Chondrocyte (in vitro differentiated cells): ENCODE measurements at places on chromosomes 16 and 17. TPM values are rescaled to one million over a fixed set of nuclear protein-coding genes. Genes with fewer than 3 reads are reported as not detected.

- DNase-seq: no peak
- peaks cover 5% of the 10 kb centered on the region for H3K36me3 ChIP-seq
- no peak overlapping the region for H3K4me3 ChIP-seq
- no peak overlapping the region for H3K27ac ChIP-seq
- H3K27me3 ChIP-seq: peaks cover 88% of the 10 kb centered on the region
Measured at GRCh38 chr17:48618256-48618896, 3.3 kb upstream of the HOXB8 start.

DNA sequence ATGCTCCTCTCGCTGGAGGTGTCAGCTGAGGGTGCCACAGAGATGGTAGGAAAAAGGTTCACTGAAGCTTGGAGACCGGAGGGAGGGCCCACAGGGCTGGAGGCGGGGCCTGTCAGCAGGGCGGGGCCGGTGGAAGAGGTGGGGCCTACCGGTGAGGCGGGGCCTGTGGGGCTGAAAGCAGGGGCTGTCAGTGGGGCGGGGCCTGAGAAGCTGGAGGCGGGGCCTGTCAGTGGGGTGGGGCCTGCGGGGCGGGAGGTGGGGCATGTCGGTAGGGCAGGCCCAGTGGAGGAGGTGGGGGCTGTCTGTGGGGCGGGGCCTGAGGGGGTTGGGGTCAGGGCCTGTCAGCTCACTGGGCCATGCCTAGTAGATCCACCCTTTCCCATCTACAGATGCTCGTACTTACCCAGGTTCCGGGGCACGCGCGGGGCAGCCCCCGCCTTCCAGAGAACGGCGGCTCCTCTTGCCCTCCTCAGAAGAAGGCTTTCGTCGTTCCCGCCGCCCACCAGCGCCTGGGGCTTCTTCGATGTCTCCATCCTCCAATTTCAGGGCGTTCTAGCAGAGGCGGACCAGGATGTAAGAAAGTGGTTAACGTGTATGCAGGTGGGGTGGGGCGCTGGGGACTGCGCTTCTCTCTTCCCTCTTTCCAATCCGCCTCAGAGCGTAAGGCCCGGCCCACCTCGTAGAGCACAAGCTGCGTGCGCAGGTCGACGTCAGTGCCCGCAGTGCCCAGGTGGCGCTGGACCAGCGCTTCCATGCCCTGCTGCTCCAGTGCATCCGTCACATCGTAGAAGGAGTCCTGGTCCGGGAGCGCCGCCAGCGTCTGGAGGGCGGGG lies 9.8 kb downstream of the TMEM208 start:
- H3K4me3 ChIP-seq: no peak overlapping the region
- H3K27me3 ChIP-seq: no peaks in the 10 kb centered on the region
- H3K27ac ChIP-seq: no peak overlapping the region
- H3K4me1 ChIP-seq: peaks cover 21% of the 10 kb centered on the region
- peaks cover 21% of the 10 kb centered on the region for H3K36me3 ChIP-seq

GRCh38 chr16:54928411-54929089 lies 2.1 kb upstream of the IRX5 start:
- H3K4me1 ChIP-seq: peaks cover 43% of the 10 kb centered on the region
- H3K27ac ChIP-seq: peak overlapping the region; percentile 98
- H3K4me3 ChIP-seq: peak overlapping the region; percentile 89
- peaks cover 12% of the 10 kb centered on the region for H3K27me3 ChIP-seq
- H3K36me3 ChIP-seq: peaks cover 2% of the 10 kb centered on the region

DNA sequence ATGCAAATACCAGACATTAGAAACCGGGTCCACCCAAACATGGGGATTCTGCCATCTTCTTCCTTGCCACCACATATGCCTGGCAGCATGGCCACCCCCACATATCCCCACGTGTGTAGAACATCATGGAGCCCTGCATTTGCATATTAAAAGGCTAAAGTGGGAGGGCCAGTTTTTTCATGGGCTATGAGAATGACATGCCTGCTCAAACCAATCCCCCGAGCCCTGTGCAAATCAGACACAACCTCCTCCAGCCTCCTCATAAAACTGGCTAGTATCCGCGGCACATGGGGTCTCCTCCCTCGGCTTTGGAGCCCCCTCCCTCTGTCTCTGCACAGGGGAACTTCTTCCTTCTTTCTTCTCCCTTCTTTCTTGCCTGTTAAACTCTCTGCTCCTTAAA lies 174.9 kb upstream of the WSCD1 start:
- H3K27ac ChIP-seq: no peak overlapping the region
- no peak for DNase-seq
- H3K4me1 ChIP-seq: no peaks in the 10 kb centered on the region
- peaks cover 25% of the 10 kb centered on the region for H3K27me3 ChIP-seq
- H3K4me3 ChIP-seq: no peak overlapping the region
- no peaks in the 10 kb centered on the region for H3K36me3 ChIP-seq

The ASB16 gene
- total RNA-seq: not detected in 3 replicates

The RPS6KB1 gene
- 29.0 to 36.9 TPM (median 29.6 TPM) in 3 replicates for total RNA-seq

DNA sequence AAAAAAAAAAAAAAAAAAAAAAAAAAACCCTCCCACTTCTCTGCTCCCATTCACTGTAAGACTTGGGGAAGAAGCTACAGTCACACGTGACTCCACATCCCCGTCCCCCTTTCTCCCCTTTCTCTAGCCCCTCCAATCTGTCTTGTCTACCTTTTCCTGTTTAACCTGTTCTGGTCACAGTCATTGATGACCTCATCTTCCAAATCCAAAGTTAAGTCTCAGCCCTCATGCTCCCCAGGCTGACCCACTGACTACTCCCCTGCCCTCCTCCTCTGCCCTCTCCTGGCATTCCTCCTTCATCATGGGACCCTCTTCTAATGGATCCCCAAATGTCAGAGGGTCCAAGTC lies 1.6 kb upstream of the CDH5 start:
- DNase-seq: no peak
- H3K27me3 ChIP-seq: peaks cover 8% of the 10 kb centered on the region
- no peak overlapping the region for H3K27ac ChIP-seq
- H3K4me1 ChIP-seq: peaks cover 14% of the 10 kb centered on the region
- H3K4me3 ChIP-seq: no peak overlapping the region

GRCh38 chr17:46832331-46832821 lies 13.9 kb upstream of the WNT3 start:
- H3K4me1 ChIP-seq: peaks cover 6% of the 10 kb centered on the region
- no peak overlapping the region for H3K4me3 ChIP-seq
- H3K27me3 ChIP-seq: peaks cover 3% of the 10 kb centered on the region
- peak; percentile 69 for DNase-seq

The SYNGR3 gene
- 0.39 to 0.74 TPM (median 0.67 TPM) in 3 replicates for total RNA-seq

- peak overlapping the region; percentile 83 for H3K27ac ChIP-seq
- peaks cover 83% of the 10 kb centered on the region for H3K4me1 ChIP-seq
- peak; percentile 30 for DNase-seq
Measured at GRCh38 chr17:42411361-42411760, 11.7 kb downstream of the CAVIN1 start.

The EIF5A gene
- total RNA-seq: 364 to 494 TPM (median 376 TPM) in 3 replicates

The MEIOB gene
- 1.1 to 1.3 TPM (median 1.2 TPM) in 3 replicates for total RNA-seq
